RWPE2 (cell line): ENCODE measurements at places on chromosomes 2 and 18.

DNA sequence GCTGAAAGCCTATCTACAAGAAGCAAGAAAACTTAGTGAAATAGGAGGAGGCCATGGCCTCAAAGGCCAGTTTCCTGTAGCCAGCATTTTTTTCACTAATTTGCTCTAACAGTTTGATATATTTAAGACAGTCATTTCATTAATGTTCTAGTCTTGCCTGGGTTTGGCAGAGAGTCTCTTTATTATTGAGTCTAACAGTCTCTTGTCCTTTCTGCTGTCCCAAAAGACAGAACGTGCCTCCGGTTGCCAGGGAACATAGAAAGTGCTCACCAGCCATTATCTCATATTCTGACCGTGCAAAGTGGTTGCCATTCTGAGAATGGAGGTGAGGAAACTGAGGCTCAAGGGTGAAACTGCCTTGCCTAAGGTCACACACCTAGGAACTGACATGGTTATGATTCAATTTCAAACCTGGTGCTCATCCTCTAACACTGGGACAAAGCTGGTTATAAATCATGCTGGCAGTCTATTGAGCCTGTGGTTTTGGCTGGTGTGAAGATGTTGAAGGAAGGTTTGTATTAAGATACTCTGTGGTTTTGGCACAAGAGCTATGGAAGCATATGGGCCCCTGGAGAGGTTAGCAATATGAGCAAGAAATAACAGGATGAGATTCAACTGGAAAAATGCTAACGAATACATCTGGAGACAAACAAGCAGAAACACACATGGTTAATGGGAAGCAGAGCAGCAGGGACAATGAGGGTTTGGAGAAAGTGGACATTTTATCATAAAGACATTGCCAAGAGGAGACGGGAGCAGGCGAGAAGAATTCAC, 903.3 kb upstream of the KLHL29 start:
- DNase-seq: no peak

- no peak for DNase-seq
These were observed 783.3 kb downstream of the PLCL1 start for GRCh38 chr2:198587741-198588140.

GRCh38 chr2:209938906-209939305, 63.5 kb upstream of the RPE start:
- DNase-seq: no peak

GRCh38 chr2:166179201-166179600, 51.4 kb upstream of the SCN1A start:
- DNase-seq: no peak

DNA sequence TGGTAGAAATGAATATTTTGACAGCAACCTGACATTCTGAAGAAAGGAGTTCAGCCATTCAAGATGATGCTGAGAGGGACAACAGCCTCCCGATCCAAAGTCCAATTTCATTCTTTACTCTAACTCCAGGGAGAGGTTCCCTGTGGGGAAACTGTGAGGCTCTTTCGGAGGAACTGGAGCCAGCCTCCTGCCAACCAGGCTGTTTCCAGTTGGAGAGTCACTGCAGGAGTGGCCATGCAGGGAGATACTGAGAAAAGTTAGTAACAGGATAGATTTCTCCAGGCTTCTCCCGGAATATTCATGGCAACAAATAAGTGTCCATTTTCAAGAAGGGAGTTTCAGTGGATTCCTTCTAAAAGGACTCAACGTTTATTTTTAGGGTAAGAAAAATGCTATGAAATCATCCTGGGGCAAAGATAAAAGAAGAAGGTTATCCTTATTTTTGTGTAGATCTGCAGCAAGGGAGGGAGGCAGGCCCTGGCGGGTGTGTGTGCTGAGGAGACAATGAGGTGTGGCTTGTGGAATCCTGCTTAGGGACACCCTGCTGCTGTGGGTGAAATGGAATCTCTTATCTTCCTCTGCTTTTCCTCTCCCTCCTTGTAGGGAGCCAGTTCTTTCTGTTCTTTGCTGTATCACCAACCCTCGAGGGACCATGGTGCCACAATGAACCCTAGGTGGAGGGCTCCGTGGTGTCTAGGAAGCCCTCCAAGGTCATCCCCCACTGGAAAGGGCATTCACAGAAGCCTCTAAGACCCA, 18.1 kb downstream of the KLHL14 start:
- no peak for DNase-seq

DNA sequence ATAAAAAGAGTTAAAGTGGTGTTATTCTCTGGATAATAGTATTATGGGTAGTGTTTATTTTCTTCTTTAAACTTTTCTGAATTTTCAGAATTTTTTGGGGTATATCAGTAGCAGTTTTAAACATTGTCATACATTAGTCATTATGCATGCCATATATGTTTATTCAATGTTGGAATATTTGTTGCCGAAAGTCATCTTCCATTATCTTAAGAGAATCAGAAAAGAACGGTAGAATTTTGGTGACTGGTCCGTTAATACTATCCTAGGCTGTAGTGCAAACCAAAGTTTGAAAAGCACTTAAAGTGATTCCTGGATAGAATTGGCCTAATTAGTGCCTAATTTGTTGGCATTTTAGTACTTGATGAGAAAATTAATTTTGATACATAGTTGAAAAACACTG, 244.1 kb downstream of the PHLPP1 start:
- DNase-seq: no peak

GRCh38 chr18:55695091-55695490, 107.1 kb upstream of the TCF4 start:
- no peak for DNase-seq

- no peak for DNase-seq
These were observed 570.1 kb downstream of the PLCL1 start for GRCh38 chr2:198374375-198375082.

GRCh38 chr2:13102397-13103063, 385.8 kb downstream of the TRIB2 start:
- DNase-seq: no peak

GRCh38 chr2:44774826-44775492, 166.5 kb upstream of the SIX3 start:
- DNase-seq: no peak

DNA sequence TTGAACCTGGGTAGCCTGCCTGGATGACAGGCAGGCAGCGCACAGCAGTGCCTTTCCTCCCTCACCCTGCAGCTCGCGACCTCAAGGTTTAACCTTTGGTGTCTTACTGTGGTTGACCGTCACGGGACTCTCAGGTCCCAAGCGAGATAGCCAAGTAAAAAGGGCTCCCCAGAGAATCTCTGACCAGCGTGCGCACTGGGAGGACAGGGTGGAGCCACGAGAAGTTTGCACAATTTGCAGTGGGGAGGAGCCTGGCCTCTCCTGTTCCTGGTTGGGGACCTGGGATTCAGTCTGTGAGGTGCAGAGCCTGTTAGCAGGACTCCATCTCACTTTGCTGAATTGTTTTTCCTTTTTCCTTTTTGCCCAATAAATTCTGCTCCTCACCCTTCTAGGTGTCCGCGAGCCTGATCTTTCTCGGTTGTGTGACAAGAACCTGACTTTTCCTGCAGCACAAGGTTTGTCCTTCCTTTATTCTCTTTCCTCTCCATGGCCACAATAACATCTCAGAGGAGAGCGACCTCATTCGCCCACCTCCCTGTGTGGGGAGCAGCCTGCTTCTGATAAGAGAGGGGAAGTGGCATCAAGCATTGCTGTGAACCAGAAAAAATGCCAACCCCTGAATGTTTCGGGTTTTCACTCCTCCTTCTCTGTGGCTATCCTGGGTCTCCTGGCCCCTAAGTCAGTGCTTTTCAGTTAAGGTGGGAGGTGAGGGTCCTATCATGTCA, 36.2 kb downstream of the POU3F3 start:
- DNase-seq: no peak

DNA sequence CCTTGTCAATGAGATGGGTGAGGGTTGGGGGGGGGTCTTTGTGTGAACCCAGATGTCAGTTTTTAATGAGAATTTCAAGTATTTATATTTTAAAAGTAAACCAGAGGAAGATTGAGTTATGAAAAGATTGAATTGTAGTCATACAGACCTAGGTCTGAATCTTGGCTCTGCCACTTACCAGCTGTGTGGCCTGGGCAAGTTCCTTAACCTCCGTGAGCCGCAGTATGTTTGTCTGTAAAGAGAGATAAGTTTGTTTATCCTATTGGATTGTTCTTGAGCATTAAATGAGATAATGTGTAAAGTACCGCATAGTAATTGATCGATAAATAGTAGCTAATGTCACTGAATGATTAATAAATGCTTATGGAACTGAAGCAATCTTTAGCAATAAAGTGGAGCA, 63.8 kb downstream of the EML6 start:
- DNase-seq: no peak

- DNase-seq: no peak
These were observed 58.6 kb upstream of the TMEM17 start for GRCh38 chr2:62564380-62565137.

GRCh38 chr2:111091811-111092211, 28.9 kb upstream of the BCL2L11 start:
- DNase-seq: no peak

- no peak for DNase-seq
These were observed 120.4 kb upstream of the KLF7 start for GRCh38 chr2:207286106-207286505.
